Esophagus squamous epithelium (tissue), 5 donors: ENCODE measurements at places on chromosomes 12 and 14.

GRCh38 chr12:11408096-11408495, 12.7 kb upstream of the PRB2 start:
- no peak for DNase-seq

- DNase-seq: no peak
Observed at GRCh38 chr12:52235001-52235764, 2.1 kb downstream of the KRT7 start.

DNA sequence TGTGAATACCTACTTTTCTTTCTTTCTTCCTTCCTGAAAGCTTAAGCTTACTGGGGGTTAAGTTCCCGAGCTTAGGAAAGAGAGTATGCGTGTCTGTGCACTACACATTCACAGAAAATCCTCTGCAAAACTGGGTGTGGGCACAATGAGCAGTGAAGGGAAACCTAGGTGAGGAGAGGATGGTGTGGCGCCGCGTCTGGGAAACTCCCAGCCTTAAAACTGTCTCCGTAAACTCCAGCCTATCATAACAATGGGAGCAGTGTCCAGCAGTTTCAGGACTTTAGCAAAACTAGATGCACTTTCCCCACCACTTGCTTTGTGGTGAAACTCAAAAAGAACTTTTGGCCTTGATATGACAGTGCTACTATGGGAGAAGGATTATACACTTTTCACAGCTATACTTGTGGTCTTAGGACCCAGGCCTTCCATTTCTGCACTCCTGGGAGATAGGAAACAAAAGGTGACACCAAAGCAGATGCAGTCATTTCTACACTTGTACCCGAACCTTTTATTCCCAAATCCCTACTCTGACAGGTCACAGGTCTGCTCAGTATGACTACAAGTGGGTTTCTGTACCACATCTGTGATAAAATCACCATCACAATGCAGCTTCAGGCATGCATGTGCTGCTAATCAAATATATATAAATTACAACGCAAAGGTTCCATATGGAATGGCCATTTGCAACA, 10.4 kb downstream of the AKAP5 start:
- DNase-seq: no peak

GRCh38 chr14:101889898-101890297, 74.5 kb upstream of the DYNC1H1 start:
- DNase-seq: no peak

DNA sequence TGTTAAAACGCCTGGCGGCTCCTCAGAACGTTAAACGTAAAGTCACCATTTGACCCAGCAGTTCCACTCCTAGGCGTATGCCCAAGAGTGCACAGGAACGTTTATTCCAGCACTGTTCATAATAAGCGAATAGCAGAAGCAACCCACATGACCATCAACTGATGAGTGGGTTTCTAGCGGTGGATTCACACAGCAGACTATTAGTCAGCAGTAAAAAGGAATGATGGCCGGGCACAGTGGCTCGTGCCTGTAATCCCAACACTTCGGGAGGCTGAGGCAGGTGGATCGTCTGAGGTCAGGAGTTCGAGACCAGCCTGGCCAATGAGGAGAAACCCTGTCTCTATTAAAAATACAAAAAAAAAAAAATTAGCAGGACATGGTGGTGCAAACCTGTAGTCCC, 22.4 kb upstream of the FBRSL1 start:
- DNase-seq: no peak

DNA sequence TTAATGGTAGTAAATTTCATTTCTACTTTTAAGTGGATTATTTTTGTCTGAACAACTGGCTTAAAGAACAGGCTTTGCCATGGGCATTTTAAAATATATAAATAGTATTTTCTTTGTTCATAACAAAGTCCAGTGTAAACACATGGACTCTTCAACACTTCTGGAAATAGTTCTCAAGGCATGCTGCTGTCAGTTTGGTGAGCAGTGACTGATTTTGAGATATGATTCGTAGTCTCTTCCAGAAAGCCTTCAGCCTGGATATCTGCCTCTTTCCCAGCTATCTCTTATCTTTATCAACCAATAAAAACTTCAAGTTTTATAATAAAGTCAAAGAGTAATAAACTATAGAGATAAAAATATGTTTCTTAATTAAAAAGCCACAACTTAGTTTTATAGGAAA, 110.7 kb downstream of the NAV3 start:
- DNase-seq: no peak

DNA sequence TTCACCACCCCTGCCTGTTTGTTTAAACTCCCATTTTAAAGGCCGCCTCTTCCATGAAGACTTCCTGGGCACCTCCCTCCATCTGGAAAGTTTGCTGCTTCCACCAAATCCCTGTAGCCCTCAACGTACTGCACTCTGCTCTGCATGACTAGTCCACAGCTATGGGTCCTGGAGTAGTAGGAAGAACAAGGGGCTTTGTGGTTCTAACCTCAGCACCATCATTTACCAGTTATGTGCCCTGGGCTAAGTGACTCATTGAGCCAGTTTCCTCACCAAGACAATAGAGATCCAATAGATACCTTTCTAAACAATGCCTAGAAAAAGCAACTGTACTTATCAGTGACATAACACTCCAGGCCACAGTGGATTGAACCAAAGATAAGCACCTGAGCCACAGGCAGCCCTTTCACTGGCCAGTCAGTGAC, 8.5 kb upstream of the LTBP2 start:
- DNase-seq: no peak

DNA sequence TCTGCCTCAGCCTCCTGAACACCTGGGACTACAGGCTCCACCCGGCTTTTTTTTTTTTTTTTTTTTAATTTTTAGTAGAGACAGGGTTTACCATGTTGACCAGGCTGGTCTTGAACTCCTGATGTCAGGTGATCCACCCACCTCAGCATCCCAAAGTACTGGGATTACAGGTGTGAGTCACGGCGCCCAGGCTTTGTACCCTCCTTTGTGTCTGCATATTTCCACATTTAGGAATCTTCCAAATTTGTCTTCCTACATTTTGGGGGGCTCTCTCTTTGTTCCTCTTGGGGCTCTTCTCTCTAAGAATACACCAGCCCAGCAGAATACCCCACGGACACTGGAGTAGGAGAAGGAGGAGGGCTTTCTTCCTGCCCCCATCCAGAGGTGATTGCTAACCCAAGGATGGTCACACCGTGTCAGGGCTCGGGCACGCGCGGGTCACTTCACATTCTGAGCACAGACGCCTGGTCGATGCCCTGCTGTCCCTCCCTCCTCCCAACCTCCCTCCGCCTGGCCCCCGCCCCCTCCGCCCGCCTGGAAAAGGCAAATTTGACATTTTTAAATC, 2.1 kb upstream of the DNAJC22 start:
- no peak for DNase-seq

DNA sequence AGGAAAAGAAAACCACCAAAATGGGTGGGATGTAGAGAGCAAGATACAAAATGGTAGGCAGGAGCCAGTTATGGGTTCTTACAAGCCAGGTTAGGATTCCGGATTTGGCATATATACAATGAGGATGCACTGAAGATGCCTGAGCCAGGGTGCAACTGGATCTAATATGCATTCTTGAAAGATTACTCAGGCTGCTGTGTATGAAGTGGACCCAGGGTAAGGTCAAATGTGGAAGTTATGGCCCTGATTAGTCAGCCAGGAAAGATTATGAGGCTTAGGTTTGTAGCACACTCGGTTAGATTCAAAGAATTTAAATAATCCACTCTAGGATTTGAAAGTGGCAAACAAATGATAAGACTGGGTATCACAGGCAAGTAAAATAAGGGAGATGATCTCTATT, 1750.7 kb upstream of the FLRT2 start:
- DNase-seq: no peak

- DNase-seq: no peak
Observed at GRCh38 chr12:124898200-124898922, 16.1 kb downstream of the UBC start.

GRCh38 chr14:50501642-50502041, 30.7 kb downstream of the MAP4K5 start:
- DNase-seq: no peak

DNA sequence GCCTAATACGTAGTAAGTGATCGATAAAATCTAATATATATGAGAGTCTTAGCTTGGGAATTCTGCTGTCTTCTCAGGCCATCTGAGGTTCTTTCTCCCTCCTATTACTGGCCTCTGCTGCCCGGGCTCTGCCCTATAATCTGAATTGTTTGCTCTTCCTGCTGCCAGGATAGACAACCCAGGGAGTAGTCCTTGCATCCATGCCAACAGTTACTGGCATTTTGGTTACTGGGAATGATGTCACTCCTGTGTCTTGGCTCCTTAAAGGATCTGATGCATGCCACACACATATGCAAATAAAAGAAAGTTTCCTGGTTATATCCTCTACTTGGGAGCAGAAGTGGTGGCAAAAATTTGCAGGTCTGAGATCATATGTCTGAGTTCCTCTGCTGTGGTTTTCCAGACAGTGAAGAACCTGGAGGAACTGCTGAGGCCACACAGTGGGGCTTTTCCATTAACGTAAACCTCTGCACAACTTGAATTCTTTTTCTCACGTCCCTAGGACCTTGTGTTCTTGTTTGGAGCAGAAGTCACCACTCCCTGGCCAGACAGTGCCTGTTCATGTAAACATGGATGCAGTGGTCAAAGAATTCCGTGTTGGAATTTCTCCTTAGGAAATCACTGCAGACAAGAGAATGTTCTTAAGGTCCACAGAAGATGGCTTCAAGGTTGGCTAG, 320.6 kb upstream of the TBX3 start:
- no peak for DNase-seq

GRCh38 chr12:93819050-93819491, 141.9 kb downstream of the CRADD start:
- DNase-seq: no peak

GRCh38 chr14:68684466-68685418, 108.1 kb downstream of the ZFP36L1 start:
- no peak for DNase-seq

GRCh38 chr12:120489018-120489417, 6.9 kb upstream of the DYNLL1 start:
- no peak for DNase-seq

DNA sequence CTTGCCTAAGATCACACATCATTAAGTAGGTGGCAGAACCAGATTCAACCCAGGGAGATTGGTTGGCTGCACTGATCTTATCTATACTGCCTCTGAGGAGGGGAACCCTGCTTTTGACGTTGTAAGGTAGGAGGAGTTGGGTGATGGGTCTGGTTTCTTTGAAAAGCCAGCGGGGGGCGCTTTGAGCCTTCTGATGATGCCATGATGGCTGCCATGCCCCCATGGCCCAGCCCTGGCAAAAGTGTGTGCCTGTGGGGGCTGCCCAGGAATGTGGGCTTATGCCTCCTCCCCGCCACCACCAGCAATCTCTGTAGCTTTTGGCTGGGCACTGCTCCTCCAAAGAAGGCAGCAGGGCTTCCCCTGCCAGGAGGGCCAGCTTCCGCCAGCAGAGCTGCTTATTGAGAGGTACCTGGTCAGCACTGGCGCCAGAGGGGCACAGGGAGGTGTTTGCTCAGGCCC, 224.3 kb downstream of the SLC41A2 start:
- no peak for DNase-seq

DNA sequence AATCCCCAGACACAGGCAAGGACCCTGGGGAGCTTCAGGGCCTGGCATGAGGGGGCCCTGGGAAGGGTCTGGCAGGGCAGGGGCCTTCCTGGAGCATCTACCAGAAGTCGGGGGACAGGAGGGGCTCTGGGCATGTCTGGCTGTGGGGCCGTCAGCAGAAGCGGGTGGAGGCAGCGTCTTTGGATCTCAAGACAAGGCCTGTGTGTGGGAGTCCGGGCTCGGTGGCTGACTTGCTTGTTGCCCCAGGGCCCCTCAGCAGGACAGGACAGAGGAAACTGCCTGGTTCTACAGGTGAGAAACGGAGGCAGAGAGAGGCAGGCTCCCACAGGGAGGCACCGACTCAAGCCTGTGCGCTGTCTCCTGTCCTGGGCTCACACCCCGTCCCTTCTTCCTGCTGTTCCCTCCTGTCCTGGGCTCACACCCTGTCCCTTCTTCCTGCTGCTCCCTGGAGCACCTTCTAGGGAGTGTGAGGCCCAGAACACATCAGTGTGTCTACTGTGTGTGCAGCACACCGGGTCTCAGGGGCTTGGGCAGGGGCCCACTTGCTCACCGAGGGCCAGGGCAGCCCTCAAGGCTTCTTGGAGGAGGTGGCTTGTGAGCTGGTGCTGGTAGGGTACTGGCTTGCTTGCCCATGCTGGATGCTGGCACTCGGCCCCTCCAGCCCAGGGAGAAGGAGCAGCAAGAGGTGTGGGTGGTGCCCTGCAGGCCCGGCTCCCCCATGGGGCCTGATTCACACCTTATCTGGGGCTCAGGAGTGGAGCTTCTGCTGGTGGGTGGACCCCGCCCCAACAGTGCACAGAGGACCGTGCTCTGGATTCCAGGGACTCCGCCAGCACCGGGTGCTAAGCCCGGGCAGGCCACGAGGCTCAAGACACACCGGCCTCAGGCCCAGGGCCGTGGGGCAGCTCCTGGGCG, 14.9 kb downstream of the ASPG start:
- DNase-seq: no peak

DNA sequence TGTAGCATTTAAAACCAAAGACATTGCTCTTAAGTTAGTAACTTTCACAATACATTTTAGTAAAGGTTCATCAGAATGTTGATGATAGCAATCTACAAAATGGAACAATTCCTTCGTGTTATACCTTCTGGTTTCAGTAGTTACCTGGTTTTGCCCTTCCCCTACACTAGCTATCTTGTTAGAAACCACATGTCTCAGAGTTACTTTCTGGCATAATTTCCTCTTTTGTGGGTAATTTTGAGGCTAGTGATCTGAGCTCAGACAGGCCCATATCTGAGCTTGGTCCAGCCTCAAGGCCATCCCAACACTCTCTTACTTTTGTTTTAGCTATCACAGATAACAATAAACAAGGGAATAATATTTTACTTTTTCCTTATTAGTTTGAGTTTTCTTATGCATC, 196.9 kb downstream of the KITLG start:
- no peak for DNase-seq

- DNase-seq: no peak
Observed at GRCh38 chr14:58659846-58660245, 22.1 kb downstream of the DACT1 start.

GRCh38 chr14:101501858-101502615, 59.3 kb upstream of the DIO3 start:
- no peak for DNase-seq

GRCh38 chr14:22319526-22320361, 269.3 kb downstream of the DAD1 start:
- no peak for DNase-seq

GRCh38 chr14:72443991-72444441, 449.9 kb downstream of the DPF3 start:
- DNase-seq: no peak
